GM04503 (cell line): ENCODE measurements at places on chromosomes 2 and 18.

DNA sequence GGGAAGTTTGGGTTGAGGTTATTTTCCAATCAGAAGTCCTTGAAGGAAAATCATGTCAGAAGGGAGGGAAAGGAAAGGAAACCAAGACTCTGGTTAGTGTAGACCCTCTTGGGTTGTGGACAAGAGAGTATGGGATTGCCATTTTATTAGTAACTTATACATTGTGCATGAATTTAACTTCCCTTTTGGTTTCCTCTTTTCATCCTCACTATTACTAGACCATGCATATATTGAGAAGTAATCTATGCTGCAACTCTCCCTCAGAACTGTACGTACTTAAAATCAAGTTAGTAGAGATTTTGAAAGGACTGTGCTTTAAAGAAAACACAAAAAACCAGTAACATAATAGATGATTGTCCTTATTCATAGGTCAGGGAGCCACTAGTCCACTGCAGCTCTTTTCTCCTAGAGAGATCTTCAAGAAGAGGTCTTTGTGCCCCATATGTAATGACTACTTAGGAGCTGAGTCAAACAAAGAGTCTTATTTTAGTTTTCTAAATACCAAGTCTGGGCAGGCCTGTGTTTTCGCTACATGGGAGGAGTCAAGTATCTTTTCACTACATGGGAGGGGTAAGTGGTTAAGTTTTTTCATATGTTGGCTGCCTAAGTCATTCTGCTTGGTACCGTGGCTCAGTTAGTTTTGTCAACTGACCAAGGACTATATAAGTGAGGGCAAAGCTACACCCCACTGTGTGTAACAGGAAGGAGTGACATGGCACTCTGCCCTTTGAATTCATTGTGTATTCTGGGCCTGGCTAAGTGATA, 25.2 kb upstream of the FAM117B start:
- DNase-seq, result peak; percentile 9

- no peak for DNase-seq
Measured at GRCh38 chr2:98867539-98868309, 68.3 kb downstream of the CRACDL start.

- DNase-seq, result no peak
Measured at GRCh38 chr2:111898703-111899514, 502 bp downstream of the MERTK start.

DNA sequence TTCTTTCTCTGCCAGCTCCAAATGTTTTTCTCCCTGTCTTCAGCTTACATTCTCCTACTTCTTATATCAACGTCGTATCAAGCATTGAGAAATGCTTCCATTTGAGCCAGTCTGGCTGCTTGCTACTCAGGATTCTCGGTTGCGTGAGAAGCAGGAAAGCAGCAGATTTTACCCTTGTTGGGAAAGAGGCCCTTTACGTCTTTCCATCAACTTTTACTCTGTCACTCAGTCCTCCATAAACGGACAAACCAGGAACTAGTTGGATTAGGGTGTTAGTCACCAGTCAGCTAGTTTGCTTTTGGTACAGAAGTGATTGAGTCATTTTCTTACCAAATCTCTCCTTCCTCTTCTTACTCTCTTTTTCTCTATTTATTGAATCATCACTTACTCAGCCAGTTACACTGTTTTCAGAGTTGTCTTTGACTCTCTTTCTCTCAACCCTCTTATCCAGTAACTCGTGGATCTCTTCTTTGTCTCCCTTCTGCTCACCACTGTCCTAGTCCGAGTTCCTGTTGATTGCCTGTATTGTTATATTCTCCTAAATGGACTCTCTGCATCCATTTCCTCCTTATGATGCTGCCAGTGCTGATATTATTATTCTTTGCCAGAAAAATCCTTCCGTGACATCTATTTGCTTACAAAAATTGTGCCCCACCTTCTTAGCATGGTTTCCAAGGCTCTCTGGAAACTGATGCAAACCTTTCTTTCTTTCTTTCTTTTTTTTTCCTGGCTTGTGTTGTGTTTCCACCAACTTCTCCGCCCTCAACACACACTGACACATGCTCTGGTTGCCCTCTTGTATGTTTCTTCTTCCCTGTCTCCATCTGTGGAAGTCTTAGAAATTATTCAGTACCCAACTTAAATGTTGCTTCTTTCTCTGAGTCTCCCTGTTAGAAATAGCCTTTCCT, 61.5 kb downstream of the VRK2 start:
- DNase-seq, result peak; percentile 89

- DNase-seq, result no peak
Measured at GRCh38 chr18:49441338-49441938, 19.0 kb downstream of the DYM start.

GRCh38 chr18:4551001-4551360, 95.9 kb upstream of the DLGAP1 start:
- no peak for DNase-seq

DNA sequence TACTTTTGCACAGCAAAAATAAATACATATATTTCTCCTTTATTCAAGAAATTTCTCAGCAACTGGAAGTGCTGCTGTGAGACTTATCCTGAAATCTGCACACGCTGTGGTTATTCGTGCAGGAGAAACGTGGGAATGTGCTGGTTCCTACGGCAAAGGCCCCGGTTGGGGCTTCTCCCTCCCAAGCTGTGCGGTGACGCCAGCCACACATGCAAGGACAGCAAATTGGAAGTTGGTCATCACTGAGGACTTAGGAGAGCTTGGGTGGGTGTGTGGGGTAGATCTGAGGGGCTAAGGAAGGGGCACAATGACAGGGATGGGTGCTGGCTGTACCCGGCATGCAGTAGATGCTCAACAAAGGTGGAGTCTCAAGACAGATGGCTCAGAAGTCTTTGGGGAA, 16.5 kb upstream of the MTCL1 start:
- DNase-seq, result no peak

DNA sequence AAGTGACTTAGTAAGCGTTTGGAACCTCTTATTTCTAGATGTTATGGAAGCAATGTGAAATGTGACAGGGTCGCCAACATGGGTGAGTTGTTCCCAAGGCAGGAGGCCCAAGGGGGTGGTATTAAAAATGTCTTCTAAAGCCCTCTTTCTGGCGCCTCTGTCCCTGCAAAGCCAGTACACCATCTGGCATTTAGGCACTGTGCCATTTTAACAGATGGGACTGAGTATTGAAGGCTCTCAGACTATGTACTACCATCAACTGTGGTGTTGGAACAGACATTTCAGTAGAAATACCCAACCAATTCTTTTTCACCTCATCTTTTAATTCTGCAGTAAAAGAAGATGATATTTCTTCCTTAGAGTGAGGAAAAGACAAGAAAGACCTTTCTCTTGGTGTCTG, 384.5 kb upstream of the MMADHC start:
- no peak for DNase-seq

GRCh38 chr2:11131166-11131920, 23.9 kb upstream of the SLC66A3 start:
- no peak for DNase-seq

DNA sequence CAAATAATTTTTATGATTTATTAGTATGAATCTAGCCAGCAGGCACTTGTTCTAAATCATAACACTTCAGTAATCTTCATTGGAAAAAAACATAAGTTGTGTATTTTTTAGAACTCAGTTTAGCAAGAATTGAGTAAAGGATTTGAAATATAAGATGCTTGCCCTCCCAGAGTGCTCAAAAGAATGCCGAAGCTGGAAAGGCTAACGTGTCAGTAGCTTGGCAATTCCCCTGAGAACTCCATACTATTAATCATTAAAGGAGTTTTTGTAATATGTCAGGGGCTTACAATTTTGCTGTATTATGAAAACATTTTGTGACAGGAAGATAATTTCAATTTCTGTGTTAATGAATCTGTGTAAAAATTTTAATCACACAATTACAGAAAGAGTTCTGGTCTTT, 122.7 kb downstream of the GULP1 start:
- DNase-seq, result no peak

GRCh38 chr2:48016225-48017019, 110.1 kb upstream of the FBXO11 start:
- DNase-seq, result no peak

DNA sequence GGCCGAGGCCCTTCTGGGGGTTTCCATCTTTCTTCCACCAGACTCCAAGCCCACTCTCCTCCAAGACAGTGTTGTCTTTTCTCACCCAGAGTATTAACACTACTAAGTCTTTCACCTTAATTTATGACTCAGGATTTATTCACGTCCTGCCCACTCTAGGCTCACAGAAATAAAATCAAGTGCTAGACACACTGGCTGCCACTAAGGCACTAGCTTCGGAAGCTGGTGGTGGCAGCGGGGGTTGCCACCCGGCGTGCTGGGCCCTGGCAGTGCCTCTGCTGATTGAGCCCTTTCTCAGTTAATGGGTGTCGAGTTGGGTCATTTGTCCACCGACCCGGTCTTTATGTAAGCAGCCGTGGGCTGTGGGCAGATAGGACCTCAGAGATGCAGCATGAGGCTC, 93.6 kb upstream of the FZD5 start:
- DNase-seq, result no peak

- DNase-seq, result no peak
Measured at GRCh38 chr2:56348392-56349210, 164.8 kb downstream of the CCDC85A start.

- DNase-seq, result no peak
Measured at GRCh38 chr2:56286936-56287335, 103.1 kb downstream of the CCDC85A start.

GRCh38 chr2:213015387-213016165, 135.8 kb downstream of the IKZF2 start:
- DNase-seq, result no peak

- no peak for DNase-seq
Measured at GRCh38 chr2:71727562-71727961, 274.2 kb downstream of the DYSF start.

DNA sequence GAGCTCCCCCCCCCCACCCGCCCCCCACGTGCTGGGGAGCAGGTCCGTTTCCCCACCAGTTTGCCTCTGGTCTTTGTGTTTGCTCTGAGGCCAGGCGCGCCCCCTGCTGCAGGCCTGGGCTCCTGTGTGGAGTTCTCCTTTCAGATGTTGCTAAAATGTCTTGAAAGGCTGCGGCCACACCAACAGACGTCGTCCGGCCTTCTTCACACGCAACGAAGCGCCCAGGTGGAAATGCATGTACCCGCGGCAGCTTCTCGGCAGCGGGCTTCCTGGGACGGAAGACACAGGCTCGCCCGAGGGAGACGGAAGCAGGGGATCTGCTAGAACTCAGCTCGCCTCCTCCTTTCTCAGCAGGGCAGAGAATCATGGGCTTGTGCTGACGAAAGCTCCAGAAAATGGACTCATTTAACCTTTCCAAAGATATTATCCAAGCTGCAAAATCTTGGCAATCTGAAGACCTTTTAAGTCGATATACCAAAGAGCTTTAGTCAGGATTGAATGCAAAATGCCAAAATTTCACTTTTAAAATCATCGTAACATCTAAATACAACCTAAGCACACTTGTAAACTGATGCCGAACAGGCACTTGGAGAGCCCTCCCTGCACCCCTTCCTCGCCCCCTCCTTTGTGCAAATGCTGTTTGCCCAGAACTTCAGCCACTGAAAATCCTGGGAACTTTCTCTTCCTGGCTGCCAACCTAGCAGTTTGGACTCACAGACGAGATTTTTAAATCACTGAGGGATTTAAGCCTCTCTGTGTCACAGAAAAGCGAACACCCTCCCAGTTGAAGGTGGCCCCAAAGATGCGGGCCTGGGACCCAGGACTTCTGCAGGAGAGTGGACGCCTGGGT, 125.5 kb upstream of the ZNF516 start:
- DNase-seq, result no peak

DNA sequence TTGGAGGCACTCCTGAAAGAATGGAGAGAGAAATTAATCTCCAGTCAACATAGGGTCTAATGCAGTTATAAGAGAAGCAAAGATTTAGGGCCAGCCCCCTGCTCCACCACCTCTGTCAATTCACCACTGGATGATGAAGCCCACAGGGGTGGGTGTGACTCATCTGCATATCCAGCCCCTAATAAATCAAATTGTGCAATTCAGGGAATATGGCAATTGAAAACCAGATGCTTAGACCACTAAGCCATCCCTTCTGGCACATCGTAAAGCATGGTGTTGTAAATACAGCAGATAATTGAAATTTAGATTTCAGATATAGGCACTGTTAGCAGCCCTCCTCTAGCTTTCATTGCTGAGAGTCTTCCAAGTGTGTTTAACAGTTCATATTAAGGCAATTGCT, 541.4 kb downstream of the PARD3B start:
- DNase-seq, result peak; percentile 7

- no peak for DNase-seq
Measured at GRCh38 chr2:109458512-109458911, 155.3 kb downstream of the SEPTIN10 start.

DNA sequence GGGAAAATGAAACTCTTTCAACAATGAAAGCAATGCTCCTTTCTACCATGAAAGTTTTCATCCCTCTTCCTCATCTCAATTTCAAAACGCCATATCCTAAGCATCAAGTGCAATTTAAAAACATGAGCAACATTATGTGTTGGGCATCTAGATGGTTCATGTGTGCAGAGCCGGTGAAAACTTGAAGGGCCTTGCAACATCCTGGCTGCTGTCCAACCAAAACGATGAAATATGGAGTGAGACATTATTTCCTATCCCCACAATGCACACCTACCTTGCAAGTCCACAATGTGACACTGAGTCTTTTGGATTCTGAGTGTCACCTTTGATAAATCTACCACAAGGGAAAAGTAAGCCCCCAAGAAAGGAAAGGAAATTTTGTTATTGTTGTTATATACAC, 110.0 kb downstream of the NCKAP5 start:
- no peak for DNase-seq

- no peak for DNase-seq
Measured at GRCh38 chr2:107809835-107810234, 16.9 kb upstream of the RGPD4 start.

DNA sequence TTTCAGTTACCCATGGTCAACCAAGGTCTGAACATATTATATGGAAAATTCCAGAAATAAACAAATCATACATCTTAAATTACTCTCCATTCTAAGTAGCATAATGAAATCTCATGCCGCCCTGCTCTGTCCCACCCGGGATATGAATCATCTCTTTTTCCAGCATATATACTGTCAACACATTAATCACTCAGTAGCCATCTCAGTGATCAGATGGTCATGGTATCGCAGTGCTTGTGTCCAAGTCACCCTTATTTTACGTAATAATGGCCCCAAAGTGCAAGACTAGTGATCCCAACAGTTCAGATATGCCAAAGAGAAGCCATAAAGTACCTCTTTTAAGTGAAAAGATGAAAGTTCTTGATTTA, 43.8 kb downstream of the OSBPL6 start:
- no peak for DNase-seq

- no peak for DNase-seq
Measured at GRCh38 chr2:39870871-39871270, 91.8 kb upstream of the THUMPD2 start.

DNA sequence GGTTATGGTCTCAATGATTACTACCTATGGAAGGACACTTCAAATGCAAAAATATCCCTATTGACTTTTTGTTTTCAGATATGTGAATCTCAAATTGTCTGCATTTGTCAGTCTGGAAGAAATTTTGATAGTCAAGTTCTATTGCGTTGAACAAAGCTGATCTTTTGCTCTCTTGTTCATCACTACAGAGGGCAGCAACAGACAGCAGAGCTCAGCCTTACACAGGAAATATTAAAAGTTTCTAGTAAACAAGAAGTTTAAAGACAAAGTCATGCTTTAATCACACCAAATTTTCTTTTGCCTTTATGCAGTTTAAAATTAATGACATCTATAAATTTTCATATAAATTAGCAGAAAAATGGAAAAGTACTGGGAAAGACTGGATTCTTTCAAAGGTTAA, 617.5 kb downstream of the NR4A2 start:
- DNase-seq, result no peak

GRCh38 chr2:40534528-40534927, 82.6 kb upstream of the SLC8A1 start:
- DNase-seq, result no peak
